Hypothalamus (tissue), 51 donors: ENCODE measurements at places on chromosomes 5 and 9.

- no peak for DNase-seq
Observed at GRCh38 chr9:121296213-121297127, 28.5 kb downstream of the GSN start.

GRCh38 chr5:150017226-150018005 is 16.9 kb downstream of the HMGXB3 start:
- no peak for DNase-seq

GRCh38 chr9:21968331-21969010 is 25.7 kb downstream of the CDKN2A start:
- DNase-seq: no peak

GRCh38 chr9:117768750-117769395 is 64.7 kb downstream of the TLR4 start:
- no peak for DNase-seq

GRCh38 chr5:83035373-83036100 is 41.7 kb downstream of the TMEM167A start:
- DNase-seq: peak; percentile 56

DNA sequence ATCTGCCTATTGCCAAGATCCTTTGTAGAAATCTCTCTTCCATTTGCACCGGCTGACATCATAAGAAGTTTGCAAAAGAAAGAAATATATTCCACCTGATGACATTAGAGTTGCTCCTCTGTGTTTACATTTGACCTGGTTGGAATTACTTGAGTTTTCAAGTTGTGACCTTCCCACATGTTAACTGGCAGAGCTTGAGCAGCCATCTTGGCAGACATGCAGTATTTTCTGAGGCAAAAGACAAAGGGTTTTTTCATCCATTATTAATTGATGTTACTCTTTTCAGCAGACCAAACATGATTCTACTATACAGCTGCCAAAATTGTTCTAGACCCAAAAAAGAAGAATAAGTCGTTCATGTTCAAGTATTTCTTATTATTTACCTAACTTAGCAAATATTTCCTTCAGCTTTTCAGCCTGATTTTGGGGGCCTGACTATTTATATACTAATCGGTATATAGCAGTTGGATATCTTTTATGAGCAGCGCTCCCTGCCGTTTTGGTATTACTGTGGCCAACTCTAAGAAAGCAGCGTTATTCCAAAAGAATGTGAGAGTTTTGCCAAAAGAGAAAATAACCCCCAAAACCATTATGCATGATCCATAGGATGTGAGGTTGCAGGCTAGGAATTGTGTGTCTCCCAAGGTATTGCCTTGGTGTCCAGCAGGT is 212.9 kb downstream of the PBX3 start:
- DNase-seq: no peak

- DNase-seq: no peak
Observed at GRCh38 chr9:114525513-114525912, 20.2 kb upstream of the WHRN start.
